NCI-H1436 treated with DMSO at 0.1 percent for 48 hours (cell line): ENCODE measurements at places on chromosomes 3 and 15.

GRCh38 chr3:69970827-69971226, 28.7 kb upstream of the SAMMSON start:
- DNase-seq = no peak

- no peak for DNase-seq
Measured at GRCh38 chr15:67005294-67005996, 60.0 kb upstream of the SMAD3 start.

DNA sequence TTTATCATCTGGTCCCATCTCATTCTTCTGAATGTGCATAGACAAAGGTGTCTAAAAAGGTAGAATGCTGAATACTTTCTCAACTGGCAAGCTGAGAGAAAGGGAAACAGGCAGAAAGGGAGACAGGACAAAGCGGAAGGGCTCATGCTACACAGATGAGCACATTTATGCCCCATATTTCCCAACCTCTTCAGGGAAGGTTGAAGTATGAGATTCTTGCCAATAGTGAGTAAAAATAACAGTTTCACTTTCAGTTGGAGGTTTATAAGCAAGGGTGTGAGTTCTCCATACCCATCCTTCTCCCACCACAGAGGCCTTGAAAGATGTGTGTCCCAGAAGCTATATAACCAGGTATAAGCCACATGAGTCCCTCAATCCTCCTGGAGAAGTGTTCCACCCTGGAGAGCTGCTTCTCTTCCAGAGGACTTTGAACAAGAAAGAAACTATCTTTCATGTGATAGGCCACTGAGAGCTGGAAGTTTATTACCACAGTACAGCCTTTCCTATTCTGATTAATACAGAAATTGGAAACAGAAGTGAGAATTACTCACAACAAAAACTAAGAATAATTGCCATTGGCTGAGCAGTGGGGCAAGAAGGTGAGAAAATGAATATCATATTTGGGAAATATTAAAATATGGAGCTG, 709.4 kb upstream of the NR2F2 start:
- no peak for DNase-seq

- no peak for DNase-seq
Measured at GRCh38 chr15:66961407-66961884, 104.0 kb upstream of the SMAD3 start.

DNA sequence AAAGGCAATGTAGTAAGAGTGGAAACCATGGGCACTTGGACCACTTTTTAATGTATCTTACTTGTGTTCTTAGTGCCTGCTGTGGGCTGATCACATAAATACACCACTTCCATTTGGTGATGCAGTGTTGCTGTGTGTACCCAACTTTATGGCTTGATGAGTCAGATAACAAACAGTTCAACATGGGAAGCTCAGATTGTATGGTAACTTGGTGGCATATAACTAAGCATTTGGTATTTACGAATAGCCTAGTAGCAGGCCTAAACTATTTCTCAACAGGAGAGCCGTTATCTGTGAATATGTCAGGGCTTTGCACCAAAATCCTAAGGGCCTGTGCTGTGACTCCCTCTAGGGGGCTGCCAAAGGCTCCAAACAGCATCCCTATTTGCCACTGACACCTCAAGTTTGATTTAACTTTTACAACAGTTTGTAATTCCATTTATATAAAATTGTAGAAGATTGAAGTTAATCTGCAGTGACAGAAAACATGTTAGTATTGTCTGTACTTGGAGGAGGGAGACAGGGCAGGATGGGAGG, 640.4 kb upstream of the CADM2 start:
- no peak for DNase-seq
